Stimulated activated CD8-positive, alpha-beta memory T cell treated with anti-CD3 and anti-CD28 coated beads, Interleukin-4, amount 100 ng/mL, for 24 hours (primary cell): ENCODE measurements at places on chromosomes 4 and X.

GRCh38 chrX:33725535-33726210 lies 406.4 kb downstream of the FAM47A start:
- DNase-seq, result no peak

DNA sequence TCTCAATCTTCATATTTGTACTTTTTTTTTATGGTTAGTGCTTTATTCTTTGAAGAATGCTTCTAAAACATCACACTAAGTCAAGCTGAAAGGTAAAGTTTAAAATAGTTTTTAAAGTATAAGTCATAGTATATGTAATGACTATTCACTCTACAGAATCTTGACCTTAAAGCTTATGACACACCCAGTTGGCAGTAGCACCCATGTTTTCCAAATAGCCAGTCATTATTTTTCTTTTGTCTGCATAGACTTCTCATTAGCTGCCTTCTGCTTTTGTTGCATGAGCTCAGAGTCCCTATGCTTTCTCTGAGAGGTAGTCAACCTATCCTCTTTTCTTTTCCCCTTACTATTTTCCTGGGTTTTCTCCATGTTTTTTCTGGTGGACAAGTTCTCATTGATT lies 231.5 kb downstream of the PCDH18 start:
- DNase-seq, result no peak

DNA sequence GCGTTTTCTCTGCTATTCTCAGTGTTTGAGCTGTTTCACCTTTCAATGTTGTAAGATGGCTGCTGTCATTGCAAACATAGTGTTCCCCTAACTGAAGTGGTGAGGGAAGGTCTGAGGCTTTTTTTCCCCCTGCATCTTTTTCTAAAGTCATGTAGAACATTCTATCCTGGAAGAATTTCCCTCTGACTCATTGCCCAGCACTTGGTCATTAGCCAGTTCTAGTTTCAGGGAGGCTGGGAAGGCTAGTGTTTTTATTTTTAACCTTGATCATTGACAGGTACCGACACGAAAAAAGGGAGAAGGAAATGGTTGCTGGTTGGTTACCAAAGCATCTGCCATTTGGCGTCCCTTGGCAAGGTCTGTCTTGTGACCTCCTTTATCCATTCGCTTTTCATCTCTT lies 6.6 kb downstream of the LANCL3 start:
- DNase-seq, result no peak

GRCh38 chr4:52822972-52823701 lies 39.0 kb upstream of the RASL11B start:
- no peak for DNase-seq

DNA sequence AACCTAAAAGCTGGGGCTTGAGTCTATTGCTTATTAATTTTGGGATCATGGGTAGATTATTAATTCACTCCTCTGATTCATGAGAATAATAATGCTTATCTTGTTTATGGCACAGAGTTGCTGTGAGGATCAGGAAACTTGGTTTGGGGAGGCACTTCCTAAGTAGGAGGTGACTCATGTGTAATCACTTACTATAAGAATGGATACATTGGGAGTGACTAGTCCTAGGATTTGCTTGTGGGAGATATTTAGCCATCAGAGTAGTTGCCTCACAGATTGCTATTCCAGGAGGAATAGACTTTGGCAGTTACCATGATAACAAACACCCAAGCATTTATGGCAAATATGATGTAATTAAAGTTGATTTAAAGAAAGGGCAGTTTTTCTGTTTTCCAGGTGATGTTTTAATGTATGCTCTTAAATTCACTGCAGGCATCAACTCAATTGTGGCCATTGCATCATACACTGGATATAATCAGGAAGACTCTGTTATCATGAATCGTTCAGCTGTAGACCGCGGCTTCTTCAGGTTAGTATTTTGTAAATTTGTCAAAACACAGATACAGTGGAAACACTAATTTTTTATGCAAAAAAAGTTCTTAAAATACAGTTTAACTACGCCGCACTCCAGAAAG lies 41.9 kb downstream of the POLR2B start:
- DNase-seq, result no peak

- DNase-seq, result no peak
Measured at GRCh38 chrX:107731831-107732502, 43.6 kb downstream of the TSC22D3 start.

DNA sequence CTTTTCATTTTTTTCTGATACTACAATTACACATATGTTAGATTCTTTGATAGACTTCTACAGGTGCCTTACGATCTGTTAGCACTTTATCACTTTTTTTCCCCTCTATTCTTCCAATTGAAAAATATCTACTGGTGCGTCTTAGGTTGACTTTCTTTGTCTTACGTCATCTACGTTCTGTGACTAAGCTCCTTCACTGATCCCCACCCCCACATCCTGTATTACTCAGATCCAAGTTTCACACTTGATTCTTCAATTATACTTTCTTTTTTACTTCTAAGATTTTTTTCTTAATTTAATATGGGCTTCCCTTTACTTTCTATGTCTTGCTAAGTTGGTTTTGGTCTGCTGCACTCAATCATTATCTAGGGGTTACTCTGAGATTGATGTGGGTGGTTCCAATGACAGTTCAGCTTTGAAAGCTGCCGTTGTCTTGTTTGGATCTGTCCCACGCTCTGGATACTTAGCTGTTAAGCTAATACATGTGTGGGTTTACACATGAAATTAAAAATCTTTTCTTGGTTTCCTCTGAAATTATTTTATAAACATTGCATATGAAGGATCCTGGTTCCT lies 1321.1 kb downstream of the RAPGEF2 start:
- no peak for DNase-seq

DNA sequence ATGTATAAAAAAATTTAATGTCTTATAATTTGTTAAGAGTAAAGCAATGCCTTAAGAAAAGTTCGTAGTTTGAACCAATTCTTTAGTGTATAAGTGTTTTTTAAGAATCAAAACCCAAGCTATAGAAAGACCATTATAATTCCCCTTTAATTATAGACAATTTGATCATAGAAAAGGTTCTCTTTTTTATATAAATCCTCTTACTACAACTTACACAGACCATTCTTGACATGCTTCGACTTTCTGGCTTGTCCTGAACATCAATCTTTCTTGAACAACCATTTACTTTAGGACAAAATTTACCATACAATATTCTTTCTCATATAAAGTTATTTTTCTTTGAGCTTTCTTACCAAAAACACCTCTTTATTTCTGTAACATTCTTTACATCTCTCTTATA lies 330.5 kb upstream of the SPANXN1 start:
- no peak for DNase-seq

GRCh38 chrX:153454901-153455550 lies 9.2 kb upstream of the TREX2 start:
- DNase-seq, result no peak

GRCh38 chr4:79083406-79084010 lies 144.3 kb upstream of the PAQR3 start:
- DNase-seq, result no peak

- DNase-seq, result no peak
Measured at GRCh38 chr4:20192736-20193135, 59.0 kb upstream of the SLIT2 start.

- DNase-seq, result no peak
Measured at GRCh38 chrX:110108381-110108821, 105.5 kb downstream of the TMEM164 start.

DNA sequence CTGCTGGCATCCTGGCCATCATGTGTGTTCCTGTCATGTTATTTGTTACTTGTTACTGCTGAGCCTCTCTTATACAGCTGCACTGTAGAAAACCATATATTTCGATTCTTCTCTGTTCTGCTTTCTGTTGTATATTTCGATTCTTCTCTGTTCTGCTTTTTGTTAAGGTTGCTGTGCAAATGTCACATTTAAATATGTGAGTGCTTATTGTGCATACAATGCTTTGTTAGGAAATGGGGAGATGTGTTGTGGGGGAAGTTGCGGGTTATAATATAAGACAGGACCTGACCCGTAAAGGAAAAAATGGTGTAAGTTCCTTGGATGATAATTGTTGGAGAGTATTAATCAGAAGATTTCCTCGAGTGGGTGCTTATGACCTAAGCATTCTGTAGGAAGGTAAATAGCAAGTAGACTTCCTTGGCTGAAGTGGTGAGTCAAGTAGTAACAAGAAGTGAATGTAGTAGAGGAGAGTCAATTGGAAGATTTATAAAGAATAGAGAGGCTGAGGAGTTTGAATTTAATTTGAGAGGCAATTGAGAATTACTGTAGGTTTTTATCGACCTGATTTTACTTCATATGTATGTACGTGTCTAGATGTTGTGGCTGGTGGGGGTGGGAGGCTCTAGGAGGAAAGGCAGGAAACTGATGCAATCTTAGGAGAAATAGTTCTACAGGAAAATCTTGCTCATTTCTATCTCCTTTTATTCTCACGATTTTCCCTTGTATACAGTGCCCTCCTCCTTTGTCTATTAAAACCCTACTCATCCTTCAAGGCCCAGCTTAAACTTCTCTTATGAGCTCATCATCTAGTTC lies 8.5 kb downstream of the OGT start:
- no peak for DNase-seq

GRCh38 chr4:137129441-137129840 lies 402.9 kb downstream of the PCDH18 start:
- no peak for DNase-seq

- DNase-seq, result no peak
Measured at GRCh38 chrX:17025621-17026302, 79.3 kb downstream of the REPS2 start.

- no peak for DNase-seq
Measured at GRCh38 chr4:182293691-182294255, 50.6 kb downstream of the TENM3 start.

DNA sequence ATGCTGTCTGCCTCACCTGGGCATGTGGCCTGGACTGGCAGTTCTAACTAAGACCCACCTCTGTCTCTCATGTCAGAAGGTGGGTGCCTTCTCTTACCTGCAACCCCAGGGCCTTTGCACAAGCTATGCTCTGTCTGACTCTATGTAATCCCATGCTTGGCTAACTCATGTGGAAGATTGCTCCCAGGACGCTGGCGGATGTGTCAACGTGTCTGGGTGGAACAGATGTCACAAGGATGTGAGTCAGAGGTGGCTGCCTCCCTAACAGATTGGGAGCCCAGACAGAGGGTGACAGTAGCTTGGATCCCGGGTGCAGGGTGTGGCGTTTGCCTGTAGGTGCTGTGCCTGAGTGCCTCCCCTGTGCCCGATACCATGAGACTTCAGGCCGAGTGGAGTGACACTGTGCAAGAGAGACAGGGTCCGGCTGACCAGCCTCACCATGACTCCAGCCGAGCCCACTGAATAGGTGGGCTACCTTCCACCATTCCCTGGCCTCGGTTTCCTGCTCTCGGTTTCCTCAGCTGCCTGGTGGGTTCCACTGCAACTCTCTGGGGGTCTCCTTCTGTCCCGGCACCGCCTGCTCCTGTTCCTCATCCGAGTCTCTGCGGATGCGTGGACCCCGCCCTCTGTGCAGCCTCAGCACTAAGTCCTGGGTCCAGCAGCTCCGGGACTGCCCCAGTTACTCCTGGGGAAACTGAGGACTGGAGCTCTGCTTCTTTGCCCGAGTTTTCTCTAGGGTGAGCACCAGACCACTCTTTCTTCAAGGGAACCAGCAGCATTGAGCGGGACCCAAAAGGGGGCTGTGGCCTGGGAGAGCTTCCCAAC lies 11.0 kb downstream of the SH3BP2 start:
- no peak for DNase-seq

- DNase-seq, result no peak
Measured at GRCh38 chrX:3728454-3728853, 15.0 kb upstream of the PRKX start.

- DNase-seq, result no peak
Measured at GRCh38 chr4:107017443-107018343, 18.4 kb downstream of the DKK2 start.

DNA sequence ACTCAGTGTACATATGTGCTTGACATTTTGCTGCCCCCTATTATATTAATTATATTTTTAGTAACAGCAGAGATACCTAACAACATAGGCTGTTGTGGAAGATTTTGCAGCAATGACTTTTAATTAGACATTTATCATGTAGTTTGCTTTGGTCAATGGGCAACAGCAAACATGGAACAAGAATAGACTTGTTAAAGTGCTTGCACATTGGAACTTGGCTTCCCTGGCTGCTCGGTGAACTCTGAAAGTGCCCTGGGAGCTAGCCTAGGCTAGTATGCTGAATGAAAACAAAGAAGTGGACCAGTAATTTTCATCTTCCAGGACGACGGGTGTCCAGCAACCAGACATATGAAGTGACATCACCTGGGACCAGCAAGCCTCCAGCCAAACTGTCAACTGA lies 1157.1 kb downstream of the ARAP2 start:
- no peak for DNase-seq

DNA sequence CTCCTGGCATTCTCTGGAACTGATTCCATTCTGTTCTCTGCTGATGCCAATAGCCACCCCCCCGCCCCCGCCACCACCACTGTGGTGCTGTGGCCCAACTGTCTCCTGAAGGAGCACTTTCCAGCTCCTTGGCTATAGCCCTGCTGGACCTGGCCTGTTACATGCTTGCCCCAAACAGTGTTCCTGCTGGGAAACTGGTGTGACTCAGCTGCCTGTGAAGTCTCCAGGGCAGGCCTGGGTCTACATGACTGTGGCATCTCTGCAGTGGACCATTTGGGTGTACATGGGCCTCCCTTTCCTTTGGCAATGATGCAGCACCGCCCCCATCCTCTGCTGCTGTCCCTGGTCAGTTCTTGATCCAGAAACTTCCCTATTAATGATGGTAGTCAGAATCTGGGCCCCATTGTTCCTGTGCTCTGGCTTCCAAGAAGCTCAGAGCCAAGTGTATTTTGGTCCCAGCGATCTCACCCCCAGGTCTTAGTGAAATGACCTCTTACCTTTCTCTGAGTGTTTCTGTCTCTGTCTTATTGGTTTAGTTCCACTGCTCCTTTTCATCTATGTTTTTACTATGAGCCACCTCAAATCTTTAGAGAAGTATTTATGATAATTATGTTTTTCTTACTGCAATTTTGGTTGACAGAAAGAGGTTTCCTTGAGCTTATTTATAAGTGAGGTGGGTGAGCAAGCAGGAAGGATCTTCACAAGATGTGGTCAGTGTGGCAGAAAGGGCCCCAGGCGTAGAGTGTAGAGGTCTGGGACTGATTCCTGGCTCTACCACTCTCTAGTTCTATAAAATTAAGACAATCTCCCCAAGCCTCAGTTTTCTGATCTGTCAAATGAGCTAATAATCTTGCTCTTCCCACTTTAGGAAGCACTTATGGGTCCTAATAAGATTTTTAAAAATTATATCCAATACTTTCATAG lies 210.7 kb upstream of the EOLA2 start:
- no peak for DNase-seq

- no peak for DNase-seq
Measured at GRCh38 chr4:37845201-37845600, 18.7 kb downstream of the PGM2 start.

DNA sequence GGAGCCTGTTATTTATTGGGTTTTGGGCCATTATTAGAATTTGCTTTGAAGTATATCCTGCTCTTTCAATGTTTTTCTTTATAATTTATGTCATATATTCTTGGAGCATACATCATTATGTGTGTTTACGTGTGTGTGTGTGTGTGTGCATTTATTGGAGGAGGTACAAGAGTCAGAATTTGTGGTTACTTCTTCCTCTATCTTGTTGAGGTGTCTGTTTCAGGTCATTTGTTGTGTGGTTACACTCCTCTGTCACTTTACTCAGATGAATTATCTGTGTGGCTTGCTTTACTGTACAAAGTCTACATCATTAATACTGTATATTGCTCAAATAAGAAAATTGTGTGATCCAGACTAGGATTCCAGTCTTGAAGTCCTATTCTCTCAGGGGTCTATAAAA lies 1957.4 kb upstream of the TENM3 start:
- no peak for DNase-seq
